AG09309 (cell line): ENCODE measurements at places on chromosomes 1 and 21.

- no peak for DNase-seq
These were observed 1.3 kb downstream of the FNDC10 start for GRCh38 chr1:1598720-1599029.

- DNase-seq = peak; percentile 63
These were observed 19.5 kb downstream of the SZRD1 start for GRCh38 chr1:16386454-16387113.

DNA sequence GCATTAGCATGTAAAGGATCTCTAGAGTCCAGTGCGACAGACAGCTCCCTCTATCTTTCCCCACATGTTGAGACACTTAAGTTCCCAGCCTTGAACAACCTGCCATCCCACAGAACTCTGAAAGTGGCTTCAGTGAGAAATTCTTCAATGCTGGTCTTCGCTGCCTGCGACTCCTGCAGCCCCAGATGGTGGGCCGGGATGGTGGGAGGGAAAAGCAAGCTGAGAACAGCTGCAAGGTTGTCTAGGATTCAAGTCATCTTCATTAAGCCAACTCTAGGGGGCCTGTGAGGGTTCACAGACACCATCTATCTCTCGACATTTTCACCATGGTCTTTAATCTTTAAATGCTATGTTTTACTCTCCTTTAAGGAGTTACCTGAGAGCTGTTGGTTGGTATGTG, 185.5 kb upstream of the C1orf174 start:
- DNase-seq = no peak

GRCh38 chr1:210455840-210456603, 127.3 kb downstream of the HHAT start:
- no peak for DNase-seq

- DNase-seq = no peak
These were observed 302.8 kb downstream of the MATN1 start for GRCh38 chr1:30420519-30421050.

DNA sequence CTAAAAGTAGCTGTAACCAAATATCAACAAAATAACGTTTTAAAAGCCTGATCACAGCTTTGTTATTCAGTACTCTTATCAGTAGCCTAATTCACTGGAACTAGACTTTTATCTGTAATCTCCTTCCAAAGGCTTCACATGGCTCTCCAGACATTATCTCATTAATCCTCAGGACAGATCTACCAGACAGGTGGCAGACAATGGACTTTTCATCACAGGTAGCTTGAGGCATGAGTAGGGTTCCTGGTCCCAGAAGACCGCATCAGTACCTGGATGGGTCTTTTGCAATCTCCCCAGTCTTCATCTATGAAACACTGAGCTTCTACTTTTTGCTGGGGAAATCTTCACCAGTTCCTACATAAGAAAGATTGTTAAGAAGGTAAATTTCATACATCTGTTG, 132.2 kb upstream of the FOXD3 start:
- no peak for DNase-seq

- peak; percentile 35 for DNase-seq
These were observed 47.6 kb downstream of the B3GALT5 start for GRCh38 chr21:39660191-39660980.

GRCh38 chr1:116667575-116668105, at the start of gene IGSF3:
Gene IGSF3 (minus strand): TSS chr1:116667733. CDS start chr1:116666326, 1,407 bp downstream.
- no peak for DNase-seq

DNA sequence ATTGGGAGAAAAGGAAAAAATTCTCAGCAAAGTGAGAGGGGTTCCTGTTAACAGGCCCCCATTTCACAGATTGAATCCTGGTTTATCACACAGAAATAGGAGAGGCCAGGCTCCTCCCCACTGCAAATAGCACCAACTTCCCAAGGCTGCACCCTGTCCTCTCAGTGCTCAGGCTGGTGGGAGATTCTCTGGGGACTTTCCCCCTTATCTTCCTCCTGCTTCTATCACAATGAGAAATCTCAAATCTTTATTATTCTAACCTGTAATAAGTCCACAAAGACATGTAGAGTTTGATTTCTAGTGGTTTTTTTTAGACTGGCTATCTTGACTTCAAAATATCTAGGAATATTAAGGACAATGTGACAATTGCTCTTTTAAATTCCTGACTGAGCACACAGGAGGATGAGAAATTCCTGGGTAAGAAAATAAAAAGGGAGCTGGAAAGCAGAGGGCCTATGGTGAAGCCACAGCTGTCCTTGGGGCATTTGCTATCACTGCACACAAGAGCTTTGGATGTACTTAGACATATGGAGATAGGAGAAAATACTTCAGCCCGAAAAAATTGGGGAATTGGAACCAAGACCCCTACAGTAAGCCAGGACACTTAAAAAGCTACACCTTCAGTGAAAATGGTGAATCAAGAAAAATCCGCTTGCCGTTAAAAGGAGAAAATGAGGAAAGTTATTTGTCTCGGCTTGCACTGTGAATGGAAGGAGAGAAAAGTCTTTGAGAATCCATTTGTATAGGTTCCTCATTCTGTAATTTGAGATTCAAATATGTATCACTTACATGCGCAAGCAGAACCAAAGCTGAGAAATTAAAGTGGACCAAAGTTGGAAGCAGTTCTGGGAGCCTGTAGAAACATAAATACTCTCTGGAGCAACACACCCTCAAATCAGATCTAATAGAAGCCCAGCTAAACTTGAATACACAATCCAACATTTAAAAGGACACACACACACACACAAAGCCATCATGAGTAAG, 65.9 kb upstream of the C1orf105 start:
- DNase-seq = no peak

DNA sequence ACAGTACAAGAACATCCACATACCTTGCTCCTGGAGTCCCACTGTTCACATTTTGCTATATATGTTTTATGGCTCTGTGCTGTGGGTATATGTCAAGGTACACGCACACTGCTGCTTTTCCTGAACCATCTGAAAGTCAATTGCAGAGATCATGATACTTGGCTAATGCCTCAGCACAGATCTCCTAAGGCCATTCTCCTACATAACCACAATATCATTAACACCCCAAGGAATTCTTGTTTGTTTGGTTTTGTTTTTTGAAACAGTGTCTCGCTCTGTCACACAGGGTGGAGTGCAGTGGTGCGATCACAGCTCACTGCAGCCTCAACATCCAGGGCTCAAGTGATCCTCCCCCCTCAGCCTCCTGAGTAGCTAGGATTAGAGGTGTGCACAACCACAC, 16.0 kb downstream of the CTNNBIP1 start:
- DNase-seq = no peak

- DNase-seq = peak; percentile 10
These were observed 13.6 kb upstream of the FAM89A start for GRCh38 chr1:231053493-231054162.

DNA sequence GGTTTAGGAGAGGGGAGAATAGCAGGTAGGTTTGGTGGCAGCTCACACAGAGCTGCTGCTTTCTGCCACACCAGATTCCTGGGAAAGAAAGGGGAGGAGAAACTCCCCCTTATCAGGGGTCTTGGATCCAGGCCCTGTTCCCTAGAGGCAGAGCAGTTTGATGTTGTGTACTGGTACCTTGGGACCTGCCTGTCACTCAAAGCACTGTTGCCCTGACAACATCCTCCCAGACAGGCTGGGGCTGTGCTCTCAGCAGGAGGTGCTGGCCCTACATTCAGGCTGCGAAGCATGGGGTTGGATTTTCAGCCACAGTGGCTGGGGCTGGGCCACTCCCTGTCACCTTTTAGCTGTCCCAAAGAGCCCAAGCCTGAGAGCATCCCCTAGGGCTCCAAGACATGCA, 188.0 kb downstream of the GRIK3 start:
- no peak for DNase-seq

- DNase-seq = peak; percentile 70
These were observed 129.4 kb upstream of the EDN2 start for GRCh38 chr1:41613689-41614574.
